ENCODE measurements at places on chromosomes 5 and 9.

- no peak for DNase-seq
Measured at GRCh38 chr5:67019065-67019845, 177.3 kb downstream of the CD180 start.

- DNase-seq, result no peak
Measured at GRCh38 chr5:55036477-55036876, 12.4 kb downstream of the GZMK start.

DNA sequence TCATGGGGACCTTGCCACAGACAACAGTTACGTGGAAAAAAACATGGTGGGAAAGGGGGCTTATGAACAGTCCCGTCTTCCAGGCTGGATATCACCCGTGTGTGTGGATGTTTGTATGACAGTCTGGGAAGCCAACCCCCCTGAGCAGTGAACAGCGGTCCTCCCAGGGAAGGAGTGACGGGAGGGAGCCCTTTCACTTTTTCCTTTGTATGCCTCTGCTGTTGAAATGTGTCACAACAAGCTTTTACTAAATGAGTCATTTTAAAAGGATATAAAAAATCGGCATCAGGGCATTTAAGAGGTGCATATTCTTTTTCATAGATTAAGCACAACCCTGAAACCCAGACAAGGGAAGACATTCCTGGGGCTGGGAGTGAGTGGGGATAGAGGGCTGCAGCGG lies 5.1 kb downstream of the MYMK start:
- DNase-seq, result no peak

DNA sequence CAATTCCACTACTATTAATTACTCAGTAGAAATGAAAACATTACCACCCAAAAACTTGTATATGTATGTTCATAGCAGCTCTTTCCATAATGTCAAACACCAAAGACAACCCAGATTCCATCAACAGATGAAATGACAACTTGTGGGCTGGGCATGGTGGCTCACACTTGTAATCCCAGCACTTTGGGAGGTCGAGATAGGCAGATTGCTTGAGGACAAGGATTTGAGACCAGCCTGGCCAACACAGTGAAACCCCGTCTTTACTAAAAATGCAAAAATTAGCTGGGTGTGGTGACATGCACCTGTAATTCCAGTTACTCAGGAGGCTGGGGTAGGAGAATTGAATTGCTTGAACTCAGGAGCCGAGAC lies 11.5 kb downstream of the UIMC1 start:
- no peak for DNase-seq

- no peak for DNase-seq
Measured at GRCh38 chr5:123450640-123451039, 27.4 kb upstream of the CEP120 start.

DNA sequence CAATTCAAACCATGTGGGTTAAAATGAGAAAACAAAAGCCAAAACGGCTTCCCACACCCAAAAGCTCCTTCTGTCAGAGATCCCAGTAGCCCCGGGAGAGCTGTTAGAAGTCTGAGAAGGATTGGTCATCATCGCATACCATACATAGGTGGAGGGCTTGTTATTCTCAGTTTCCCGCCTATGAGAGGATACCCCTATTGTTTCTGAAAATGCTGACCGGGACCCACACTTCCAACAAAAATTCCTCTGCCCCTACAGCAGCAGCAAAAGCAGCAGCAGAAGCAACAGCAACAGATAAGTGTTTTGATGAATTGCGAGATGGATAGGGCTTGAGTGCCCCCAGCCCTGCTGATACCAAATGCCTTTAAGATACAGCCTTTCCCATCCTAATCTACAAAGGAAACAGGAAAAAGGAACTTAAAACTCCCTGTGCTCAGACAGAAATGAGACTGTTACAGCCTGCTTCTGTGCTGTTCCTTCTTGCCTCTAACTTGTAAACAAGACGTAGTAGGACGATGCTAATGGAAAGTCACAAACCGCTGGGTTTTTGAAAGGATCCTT lies at the start of gene TEK:
TSS of gene TEK (plus strand) at position 245 of the 561 bp plus-strand sequence. CDS start 366 bp downstream, outside the sequence.
- no peak for DNase-seq

DNA sequence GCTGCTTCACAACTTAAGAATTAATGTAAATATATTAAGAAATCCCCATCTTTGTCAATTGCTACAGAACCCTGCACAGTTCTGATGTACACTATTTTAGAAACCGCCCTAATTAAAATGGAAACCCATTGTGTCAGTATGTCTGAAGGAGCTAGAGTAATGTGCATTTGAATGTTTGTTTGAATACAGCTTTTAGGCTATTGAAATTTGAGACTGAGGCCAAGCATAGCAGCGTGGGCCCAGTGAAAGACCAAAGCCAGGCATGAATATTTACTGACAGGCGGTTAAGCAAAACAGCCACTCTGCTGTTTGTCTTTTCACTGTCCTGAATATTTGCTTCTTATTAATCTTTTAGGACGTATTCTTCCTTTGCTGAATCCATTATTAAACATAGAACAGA lies 252.3 kb downstream of the IZUMO3 start:
- DNase-seq, result no peak

DNA sequence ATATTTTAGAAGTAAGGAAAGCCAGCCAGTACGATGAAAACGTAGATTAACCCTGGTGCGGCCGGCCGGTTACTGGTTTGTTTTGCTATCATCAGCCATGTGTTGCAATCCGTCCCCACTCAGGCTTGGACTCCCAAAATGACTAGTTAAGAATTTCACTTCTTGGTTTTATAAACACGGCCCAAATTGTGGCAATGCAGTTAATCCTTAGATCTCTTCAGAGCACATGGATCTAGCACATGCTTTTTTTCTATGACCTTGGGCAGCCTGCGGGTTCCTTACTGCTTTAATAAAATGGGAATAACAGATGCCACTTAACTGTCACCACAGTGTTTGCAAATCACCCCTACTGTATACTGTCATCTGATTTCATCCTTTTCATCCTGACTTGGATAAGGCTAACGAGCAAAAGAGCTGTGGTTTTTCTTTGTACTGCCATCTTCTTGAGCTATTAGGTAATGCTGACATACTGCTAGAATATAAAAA lies 1.5 kb downstream of the NDFIP1 start:
- DNase-seq, result no peak

DNA sequence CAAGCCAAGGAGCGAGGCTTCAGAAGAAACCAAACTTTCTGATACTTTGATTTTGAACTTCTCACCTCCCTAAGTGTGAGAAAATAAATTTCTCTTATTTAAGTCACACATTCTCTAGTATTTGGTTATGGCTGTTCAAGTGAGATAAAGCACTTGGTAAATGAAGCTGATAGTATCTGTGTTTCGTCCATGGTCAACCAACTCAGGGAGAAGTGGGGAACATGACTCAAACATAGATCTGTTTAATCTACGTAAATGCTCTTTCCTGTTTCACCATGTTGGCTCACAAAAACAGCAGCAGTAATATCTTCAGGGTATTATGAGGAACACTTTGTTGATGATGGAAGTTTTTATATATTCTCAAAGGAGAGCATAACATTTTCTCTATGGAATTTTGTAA lies 2167.2 kb upstream of the C9orf72 start:
- DNase-seq, result no peak

DNA sequence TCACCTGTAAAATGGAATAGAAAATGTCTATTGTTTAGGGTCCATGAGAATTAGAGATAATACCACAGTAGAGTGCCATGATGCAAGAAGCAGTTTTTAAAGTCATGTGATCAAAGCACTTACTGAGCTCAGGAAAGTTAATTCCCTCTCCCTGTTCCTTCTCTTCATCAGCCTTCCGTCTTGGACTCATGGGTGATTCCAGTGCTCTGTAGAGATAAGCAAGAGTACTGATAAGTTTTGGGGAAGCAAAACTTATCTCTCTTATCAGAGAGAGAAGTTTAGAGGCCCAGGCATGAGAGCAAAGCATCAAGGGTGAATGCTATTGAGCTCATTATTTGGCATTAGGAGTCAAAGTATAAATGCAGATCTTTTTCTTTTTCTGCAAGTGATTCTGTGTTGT lies 410.1 kb downstream of the AGTPBP1 start:
- no peak for DNase-seq

- no peak for DNase-seq
Measured at GRCh38 chr9:27427272-27427643, 96.8 kb upstream of the IFNK start.

GRCh38 chr9:135418161-135418560 lies 61.4 kb upstream of the PPP1R26 start:
- DNase-seq, result no peak

GRCh38 chr9:130660326-130660682 lies 4.1 kb upstream of the PRDM12 start:
- no peak for DNase-seq

DNA sequence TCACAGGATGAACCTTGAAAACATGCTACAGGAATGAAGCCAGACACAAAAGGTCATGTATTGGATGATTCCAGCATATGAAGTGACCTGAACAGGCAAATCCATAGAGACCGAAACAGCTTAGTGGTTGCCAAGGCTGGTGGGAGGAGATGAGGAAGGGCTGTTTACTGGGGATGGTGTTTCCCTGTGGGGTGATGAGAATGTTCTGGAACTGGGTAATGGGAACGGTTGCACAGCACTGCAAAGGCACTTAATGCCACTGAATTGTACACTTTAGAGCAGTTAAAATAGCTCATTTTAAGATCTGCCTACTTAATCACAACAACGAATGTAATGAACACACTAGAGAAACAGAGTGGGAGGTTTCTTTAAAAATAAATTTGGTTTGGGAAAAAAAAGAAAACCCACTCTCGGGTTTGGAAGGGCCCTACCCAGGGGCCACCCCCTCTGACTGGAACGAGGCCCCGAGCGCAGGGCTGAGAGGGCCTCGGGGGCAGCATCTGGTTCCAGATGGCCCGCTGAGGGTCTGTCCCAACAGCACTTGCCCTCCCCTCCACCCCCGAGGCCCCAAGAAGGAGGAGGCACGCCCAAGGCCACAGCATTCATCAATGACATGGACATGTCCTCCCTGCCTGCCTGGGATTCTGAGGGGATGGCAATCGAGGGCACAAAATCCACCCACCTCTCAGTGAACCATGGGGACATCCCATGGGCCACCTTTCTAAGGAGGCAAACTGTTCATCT lies 31.7 kb downstream of the SARDH start:
- no peak for DNase-seq

- no peak for DNase-seq
Measured at GRCh38 chr9:109568568-109569210, 70.6 kb upstream of the PTPN3 start.

- DNase-seq, result no peak
Measured at GRCh38 chr5:80189201-80189600, 66.6 kb downstream of the SERINC5 start.

GRCh38 chr5:52065182-52065581 lies 681.9 kb downstream of the ISL1 start:
- no peak for DNase-seq

GRCh38 chr5:3394891-3395599 lies 200.6 kb upstream of the IRX1 start:
- no peak for DNase-seq

DNA sequence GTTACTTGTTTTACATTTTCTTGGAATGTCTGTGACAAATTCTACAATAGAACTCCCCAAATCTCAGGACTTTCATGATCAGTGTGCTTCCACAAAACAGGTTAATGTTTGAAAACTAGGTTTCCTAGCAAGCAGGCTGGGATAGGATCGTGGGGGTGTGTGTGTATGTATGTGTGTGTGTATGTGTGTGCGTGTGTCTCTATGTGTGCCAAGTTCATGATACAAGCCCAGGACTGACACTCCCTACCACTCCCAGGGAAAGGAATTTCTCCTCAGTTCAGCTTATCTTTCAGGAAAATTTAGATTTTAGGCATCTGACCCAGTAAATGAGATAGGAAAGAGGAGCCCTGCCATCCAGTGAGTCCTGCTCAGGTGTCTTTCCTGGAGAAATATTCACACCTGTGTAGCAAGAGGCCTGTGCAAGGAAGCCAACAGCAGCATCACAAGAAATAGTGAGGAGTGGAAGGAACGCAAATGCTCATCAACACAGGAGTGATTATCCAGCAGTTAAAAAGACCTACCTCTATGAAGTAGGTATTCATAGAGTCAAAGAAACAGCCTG lies 13.8 kb upstream of the ABLIM3 start:
- no peak for DNase-seq

DNA sequence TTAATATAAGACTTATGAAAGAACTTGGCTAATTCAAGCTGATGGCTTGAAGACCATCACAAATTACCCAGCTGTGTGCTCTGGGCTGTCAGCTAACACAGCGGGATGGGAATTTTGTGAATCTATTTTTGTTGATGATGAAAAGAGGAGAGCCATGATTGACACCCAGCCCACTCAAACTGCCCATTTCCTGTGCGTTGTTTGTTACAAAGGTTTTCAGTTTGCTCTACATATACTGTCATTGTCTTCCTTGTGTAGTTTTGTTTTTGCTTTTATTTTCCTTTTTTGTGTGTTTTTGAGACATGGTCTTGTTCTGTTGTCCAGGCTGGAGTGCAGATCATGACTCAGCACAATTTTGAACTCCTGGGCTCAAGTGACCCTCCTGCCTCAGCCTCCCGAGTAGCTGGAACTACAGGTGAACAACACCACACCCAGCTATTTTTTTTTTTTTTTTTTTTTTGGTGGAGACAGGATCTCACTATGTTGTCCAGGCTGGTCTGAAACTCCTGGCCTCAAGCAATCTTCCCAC lies 400.3 kb downstream of the ICE1 start:
- no peak for DNase-seq

- no peak for DNase-seq
Measured at GRCh38 chr5:9617739-9618504, 12.2 kb downstream of the TAS2R1 start.

- DNase-seq, result no peak
Measured at GRCh38 chr5:59189472-59190244, 606.8 kb downstream of the RAB3C start.

DNA sequence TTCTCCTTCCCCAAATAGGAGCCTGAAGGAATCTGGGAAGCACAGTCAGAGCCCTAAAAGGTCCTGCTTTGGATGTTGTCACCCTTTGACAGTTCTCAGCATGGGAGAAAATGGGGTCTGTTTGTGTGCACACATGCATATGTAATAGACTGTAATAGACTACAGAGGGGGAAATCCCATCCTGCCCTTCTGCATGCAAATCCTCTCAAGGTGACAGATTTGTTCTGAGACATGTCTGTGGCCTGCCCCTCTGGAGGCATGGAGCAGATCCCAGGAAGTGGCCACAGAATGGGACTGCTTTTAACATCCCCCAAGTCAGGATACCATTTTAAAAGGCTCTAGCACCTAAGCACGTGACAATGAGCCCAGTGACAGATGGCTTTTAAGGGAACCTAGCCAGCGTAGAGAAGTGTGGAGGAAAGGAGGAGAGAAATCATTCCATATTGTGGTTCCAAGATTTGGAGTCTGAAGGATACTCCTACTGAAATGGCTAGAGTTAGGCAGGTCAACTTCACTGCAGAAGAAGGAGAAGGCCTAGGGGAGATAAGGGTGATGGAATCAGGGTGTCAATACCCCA lies 483.5 kb downstream of the SPOCK1 start:
- DNase-seq, result no peak

DNA sequence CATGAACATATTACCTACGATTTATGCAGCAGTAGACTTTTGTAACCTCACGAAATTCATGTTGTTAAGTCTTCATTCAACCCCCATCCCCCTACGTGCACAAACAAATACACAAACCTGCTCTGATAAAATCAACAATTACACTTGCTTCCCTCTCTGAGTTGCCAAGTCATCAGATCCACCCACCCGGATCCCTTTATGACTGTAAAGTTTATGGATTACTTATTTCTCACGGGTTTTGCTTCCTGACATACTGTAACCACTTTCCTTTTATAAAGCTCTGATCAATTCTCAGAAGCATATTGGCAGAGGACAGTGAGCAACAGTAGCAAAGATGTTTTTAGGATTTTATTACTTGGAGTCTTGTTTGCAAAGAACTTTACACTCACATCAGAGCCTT lies 70.5 kb downstream of the MLLT3 start:
- DNase-seq, result no peak

Measured in effector memory CD4-positive, alpha-beta T cell (primary cell).